ENCODE measurements at places on chromosomes 5 and 9.

- no peak for DNase-seq
Measured at GRCh38 chr9:113572076-113572861, 108.7 kb downstream of the RGS3 start.

GRCh38 chr9:93118863-93119702 is 15.0 kb downstream of the NINJ1 start:
- no peak for DNase-seq

DNA sequence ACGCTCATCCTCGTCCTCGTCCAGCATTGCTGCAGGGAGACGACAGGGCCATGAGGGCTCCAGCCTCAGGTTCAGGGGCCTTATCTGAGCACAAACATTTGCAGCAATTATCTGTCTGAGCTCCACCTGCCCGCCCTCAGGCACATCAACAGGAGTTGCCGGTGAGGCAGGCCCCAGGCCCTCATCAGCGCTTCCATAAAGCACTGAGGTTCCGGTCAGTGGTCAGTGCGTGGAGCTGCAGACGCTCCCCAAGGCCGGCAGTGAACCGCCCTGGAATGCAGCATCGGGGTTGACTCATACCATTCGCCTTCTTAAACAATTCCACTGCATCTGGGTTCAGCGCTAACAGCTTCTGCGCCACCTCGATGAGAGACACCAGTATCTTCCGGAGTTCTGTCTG is 15.2 kb downstream of the UBAC1 start:
- DNase-seq: no peak

- DNase-seq: peak; percentile 53
Measured at GRCh38 chr5:141186897-141187512, at the start of gene PCDHB9. TSS of gene PCDHB9 (plus strand) at chr5:141187161. CDS start at chr5:141187319, 158 bp downstream.

DNA sequence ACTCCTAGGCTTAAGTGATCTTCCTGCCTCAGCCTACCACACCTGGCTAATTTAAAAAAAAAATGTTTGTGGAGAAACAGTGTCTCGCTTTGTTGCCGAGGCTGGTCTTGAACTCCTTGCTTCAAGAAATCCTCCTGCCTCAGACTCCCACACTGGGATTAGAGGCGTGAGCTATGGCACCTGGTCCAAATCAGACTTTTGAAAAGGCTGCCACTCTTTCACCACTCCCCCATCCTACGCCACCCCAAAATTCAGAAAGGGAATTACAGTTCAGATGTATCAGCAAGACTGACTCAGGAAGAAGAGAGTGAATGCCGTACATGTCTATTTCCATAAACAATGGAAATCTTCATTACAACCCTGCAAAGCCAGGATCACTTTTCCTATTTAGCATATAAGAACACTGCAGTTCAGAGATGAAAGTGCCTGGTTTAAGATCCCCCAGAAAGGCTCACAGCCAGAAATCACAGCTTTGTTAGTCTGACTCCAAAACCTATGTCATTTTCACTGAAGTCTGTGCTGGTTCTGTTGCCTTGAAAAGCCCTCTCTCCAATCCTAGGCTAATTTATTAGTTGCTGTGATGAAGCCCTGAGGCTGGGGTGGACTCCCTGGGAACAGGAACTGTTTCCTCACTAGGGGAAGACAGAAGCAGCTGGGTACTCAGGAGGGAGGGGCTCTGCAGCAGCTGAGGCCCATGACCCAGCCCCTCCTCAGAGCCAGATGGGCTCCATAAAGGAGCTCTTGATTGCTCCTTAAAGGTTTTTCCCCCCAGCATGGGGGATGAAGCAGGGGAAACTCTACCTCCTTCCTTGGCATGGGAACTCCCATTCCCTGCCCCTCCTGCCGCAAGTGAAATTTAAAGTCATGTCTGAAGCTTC is 3.1 kb downstream of the FBLL1 start:
- DNase-seq: no peak

DNA sequence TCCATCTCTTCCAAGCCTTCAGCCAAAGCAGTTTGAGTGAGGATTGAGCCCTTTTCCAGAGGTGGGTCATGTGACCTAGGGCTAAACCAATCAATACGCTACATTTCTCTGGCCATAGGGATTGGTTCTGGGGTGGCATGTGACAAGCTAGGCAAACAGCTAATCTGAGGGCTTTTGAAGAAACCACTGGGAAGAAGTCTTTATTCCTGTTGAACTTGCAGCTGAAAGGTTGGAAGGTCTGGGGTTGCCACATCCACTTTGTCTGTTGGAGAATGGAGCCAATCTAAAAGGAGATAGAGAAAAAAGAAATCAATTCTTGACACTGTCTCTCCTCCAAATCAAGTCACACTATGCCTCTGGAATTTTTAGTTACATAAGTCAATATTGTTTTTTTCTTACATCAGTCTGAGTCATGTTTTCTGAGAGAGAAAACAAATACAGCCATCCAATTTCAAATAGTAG is 637.8 kb upstream of the WWC1 start:
- DNase-seq: no peak

GRCh38 chr5:55305345-55305744 is 2.1 kb downstream of the DHX29 start:
- DNase-seq: peak; percentile 33

- no peak for DNase-seq
Measured at GRCh38 chr9:108722396-108722795, 133.4 kb downstream of the ACTL7B start.

GRCh38 chr5:102036927-102037326 is 259.2 kb downstream of the SLCO4C1 start:
- no peak for DNase-seq

DNA sequence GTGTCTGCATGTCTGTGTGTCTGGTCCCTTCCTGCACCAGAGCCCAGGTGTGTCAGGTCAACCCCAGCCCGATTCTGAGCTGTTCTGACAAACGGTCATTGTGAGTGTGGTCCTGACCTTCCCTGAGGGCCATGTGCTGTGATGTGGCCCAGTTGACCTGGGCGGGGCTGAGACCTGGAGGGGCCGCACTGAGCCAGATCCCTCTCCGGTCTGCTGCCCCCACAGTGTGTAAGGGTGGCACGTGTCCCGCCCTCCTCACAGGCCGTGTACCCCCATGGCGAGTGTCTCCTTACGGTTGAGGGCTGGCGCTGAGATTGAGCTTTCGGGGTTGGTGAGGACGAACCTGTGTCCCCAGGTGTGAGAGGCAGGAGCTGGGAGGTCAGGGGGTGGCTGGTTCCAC is 136.5 kb downstream of the MRPL36 start:
- DNase-seq: no peak

- DNase-seq: no peak
Measured at GRCh38 chr9:89601306-89601705, 3.5 kb upstream of the GADD45G start.

GRCh38 chr5:53425687-53426511 is 54.5 kb upstream of the FST start:
- peak; percentile 75 for DNase-seq

- peak; percentile 76 for DNase-seq
Measured at GRCh38 chr9:34994260-34994899, 4.8 kb downstream of the DNAJB5 start.

- peak; percentile 80 for DNase-seq
Measured at GRCh38 chr5:170552621-170553115, 48.8 kb downstream of the KCNIP1 start.

GRCh38 chr9:88085476-88085875 is 52.8 kb downstream of the SPATA31C2 start:
- DNase-seq: no peak

DNA sequence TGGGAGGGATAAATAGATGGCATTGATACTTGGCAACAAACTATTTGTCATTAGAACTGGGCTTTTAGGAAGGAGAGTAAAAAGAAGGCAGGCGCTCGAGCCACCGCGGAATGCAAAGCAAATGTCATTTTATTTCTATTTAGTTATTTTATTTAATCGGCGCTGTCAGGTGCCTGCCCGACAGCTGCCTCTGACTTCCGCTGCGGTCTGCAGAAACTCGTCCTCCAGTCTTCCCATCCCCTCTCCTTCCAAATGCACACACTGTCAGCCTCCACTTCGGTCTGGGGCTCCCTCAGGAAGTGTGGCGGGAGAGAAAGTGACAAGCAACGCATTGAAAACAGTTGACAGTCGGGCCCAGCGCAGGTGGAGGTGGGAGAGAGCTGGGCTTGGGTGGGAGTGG is 29.3 kb downstream of the ASS1 start:
- DNase-seq: no peak

GRCh38 chr5:149254506-149254905 is 17.2 kb upstream of the AFAP1L1 start:
- no peak for DNase-seq

GRCh38 chr9:111016426-111017045 is 21.7 kb downstream of the LPAR1 start:
- DNase-seq: peak; percentile 18

All from KBM-7 (cell line).